ENCODE measurements at places on chromosomes 5 and 9.

DNA sequence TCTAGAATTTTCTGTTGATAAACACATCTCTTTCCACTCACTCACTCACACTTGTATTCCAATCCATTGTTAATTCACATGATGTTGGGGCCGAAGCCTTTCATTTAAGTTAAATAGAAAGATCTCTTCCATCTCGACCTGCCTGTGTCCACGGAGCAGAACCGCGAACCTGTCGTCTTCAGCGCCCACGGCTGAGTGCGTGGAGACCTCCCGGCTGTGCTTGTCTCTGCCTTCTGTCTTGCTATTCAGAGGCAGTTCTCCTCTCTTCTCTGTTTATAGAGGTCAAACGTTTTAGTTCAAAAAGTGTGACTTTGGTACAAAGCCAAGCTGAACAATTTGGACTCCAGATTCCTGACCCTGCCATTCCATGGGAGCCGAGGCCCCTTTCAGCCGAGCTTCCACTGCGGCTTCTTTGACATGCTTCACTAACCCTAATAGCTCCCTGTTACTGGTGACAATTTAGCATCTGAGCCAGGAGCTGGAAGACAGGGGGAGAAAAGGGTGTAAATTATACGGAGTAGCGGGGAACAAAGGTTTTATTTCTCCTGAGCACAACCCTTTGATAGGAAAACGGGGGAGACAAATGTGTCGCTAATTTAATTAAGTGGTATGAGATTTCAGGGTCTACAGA is 314.4 kb upstream of the IRX4 start:
- DNase-seq: no peak

GRCh38 chr9:23379842-23380241 is 446.2 kb downstream of the ELAVL2 start:
- DNase-seq: peak; percentile 77

GRCh38 chr9:112881331-112881730 is 9.3 kb downstream of the SLC46A2 start:
- DNase-seq: no peak

- no peak for DNase-seq
These were observed 38.4 kb downstream of the PRKACG start for GRCh38 chr9:68975365-68976043.

- DNase-seq: no peak
These were observed 188.4 kb downstream of the IRX2 start for GRCh38 chr5:2563046-2563445.

- no peak for DNase-seq
These were observed 336.5 kb upstream of the SEMA6A start for GRCh38 chr5:116911074-116911473.

- no peak for DNase-seq
These were observed 99.1 kb upstream of the RASGRF2 start for GRCh38 chr5:80860924-80861613.

DNA sequence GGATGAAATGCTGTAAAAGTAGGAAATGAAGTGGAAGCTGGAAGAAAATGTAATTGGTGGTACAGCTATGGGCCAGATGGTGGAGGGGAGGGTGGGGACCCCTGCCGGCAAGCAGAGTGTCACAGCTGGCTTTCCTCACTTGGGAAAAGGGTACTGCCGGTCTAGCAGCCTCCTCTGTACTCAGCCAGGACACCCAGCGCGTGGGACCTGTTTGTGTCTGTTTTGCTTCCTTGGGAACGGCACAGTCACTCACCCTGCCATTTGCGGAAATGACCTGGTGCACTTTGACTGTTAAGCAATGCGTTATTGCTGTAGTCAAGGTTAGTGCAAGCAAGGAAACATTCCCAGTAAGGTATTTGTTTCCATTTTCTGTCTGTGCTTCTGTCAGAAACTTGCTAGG is 10.1 kb downstream of the TMEM252 start:
- no peak for DNase-seq

DNA sequence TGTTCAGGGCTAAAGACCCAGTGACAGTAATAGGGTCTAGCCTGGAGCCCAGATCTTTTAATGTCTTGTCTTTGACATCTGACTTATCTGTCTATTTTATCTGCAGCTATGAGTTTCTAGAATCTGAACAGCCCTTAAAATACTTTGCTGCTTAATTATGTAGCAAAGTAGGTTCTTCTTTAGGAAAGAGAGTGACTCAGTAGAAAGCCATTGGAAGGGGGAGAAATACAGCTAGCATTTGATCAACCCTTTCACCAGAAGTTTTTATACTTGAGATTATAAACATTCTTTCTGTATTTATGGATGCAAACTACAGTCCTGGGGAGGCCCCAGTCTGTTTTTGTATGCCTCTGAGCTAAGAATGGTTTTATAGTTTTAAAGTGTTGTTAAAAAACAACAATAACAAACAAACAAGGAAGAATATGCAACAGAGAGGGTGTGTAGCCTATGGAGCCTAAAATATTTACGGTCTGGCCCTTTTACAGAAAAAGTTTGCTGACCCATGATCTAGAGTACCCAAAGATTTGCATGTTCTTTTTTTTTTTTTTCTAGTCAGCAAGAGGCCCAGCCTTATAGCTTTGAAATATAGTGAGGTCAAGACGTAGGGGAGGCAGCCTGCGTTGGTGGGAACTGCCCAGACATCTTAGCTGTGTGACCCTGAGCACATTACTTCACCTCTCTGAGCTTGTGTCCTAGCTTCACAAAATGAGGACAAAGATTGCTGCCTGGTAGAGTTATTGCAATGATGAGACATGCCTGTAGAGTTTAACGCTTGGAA is 9.7 kb downstream of the GSN start:
- no peak for DNase-seq

- peak; percentile 94 for DNase-seq
These were observed 38.8 kb upstream of the GLRX start for GRCh38 chr5:95861221-95861863.

DNA sequence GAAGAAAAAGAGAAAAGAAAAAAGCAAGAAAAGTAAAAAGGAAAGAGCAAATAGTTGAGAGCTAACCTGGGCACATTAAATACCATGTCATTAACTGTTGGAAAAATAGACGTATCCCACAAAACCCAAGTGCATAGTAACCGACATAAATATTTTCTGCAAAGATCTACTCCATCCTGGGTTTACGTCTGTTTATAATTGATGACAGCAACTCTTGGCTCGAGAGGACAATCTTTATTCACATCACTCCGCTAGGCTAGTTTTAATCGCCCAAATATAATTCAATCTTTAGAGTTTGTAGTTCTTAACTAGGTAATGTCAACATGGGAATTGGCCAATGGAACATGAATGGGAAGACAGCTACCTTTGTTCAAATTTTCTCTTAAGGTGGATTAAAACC is 321.7 kb upstream of the TNC start:
- DNase-seq: no peak

DNA sequence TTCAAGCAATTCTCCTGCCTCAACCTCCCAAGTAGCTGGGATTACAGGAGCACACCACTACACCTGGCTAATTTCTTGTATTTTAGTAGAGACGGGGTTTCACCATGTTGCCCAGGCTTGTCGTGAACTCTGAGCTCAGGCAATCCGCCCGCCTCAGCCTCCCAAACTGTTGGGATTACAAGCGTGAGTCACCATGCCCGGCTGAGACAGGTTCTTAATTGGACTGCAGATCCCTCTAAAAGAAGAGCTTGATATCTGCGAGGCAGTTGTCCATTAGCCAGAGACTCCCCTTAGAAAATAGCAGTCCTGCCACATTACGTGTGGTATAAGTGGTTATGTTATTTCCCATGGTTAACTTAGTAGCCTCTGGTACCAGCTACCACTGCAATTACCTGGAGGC is 46.6 kb upstream of the NPR3 start:
- DNase-seq: no peak

- no peak for DNase-seq
These were observed 25.3 kb downstream of the SLC22A5 start for GRCh38 chr5:132394667-132395259.

DNA sequence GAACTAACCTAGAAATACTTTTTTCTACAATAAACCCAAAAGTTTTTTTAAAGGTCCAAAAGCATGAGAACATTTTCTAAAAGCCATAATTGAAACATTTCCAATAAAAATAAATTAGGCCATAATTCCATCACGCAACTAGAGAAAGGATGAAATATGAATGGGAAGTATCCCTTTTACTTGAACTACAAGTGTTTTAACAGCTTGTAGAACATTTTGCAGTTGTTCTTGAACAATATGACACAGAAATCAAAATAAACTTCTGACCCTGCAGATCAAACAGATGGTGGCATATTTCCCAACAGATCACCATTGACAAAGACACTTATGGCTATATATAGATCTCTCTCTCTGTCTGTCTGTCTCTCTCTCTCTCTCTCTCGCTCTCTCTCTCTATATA is 624.4 kb downstream of the PSAT1 start:
- no peak for DNase-seq

- DNase-seq: no peak
These were observed 60.8 kb downstream of the TTC39B start for GRCh38 chr9:15246243-15246642.

DNA sequence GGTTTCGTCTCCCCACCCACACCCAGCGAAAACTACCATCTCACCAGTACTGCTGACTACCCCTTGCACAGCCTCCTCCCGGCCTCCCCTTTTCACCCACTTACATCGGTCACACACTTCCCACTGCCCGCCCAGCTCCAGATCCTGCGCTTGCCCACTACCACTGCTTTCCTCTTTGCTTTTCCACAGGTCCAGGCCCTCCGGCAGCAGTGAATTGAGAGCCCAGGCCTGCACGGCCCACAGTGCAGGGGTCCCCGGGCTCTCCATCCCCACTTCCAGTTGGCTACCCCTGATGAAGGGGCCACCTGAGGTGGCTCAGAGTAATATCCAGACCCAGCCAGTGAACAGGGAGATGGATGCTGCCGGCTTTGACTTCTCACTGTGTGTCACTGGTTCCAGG is 120.2 kb upstream of the FSTL4 start:
- no peak for DNase-seq
